ENCODE measurements at places on chromosomes 3 and 15.

GRCh38 chr3:134751831-134752230 is 43.2 kb upstream of the EPHB1 start:
- DNase-seq: no peak

- DNase-seq: no peak
Observed at GRCh38 chr3:131020122-131020693, 6.4 kb downstream of the ASTE1 start.

GRCh38 chr3:30266524-30266923 is 339.9 kb upstream of the TGFBR2 start:
- no peak for DNase-seq

DNA sequence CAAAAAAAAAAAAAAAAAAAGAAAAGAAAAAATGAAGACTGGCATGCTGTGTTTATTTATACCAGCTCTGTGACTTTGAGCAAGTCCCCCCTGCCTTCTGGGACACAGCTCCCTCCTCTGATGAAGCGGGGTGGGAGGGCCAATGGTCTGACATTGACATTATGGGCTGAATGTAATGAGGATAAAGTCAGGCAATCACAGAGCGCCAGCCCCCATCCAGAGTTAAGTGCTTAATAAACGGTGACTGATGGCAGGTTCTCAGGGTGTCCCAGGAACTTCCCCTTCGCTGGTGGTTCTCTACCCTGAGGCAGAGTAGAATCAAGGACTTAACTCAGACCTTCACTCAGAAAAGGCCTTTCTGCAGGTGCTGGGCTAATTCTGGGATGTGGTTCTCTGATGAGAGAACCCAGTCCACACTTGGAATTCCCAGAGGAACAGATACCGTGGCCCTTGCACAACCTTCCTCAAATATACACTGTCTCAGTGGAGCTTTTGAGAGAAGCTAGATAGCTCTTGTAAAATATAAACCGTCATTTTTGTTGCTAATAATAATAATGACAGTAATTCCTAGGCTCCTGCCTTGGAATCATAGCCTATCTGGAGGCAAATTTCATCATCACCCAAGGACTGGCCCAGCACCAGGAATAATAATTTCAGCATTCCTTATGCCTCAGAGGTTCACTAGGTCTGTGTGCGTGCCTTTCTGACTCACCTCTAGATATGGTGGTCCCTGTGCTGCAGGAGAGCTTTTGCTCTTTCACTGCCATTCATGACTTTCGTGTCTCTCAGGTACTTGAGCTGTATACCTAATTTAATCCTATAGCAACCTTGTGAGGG is 115.8 kb downstream of the RPLP1 start:
- no peak for DNase-seq

DNA sequence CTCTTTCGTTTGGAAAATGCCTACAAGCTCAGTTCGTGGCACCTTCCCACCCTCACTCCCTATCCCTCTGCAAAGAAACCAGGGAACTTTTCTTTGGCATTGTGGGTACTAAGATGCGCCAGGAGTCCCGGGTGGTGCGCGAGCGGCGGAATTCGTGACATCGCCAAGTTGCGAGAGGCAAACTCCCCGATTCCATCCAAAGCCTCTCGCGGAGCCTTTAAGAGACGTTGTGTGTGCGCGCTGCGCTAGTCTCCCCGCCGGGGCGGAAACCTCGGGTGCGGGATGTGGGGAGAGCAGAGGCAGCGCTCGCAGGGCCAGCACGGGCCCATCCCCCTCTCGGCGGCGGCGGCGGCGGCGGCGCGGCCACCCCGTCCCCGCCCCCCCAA is 443 bp upstream of the NR2F2 start:
- DNase-seq: no peak

- DNase-seq: no peak
Observed at GRCh38 chr15:101179341-101180153, 72.3 kb downstream of the CHSY1 start.

DNA sequence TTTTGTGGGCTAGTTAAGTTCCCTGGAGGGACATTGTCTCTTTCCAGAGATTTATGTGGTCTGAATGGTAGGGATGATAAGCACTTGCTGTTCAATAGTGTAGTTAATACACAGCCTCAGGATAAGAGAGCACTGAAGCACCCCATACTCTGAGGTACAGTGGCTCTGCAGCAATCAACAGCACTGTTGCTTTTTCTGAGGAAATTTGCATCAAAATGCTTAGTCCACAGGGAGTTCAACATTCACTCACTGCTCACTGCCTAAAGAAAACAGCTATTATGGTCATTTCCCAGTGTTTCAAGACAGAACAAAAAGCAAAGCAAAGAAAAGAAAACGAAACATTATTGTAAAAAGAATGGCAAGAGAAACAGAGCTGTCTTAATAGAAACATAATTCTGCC is 441.9 kb downstream of the PLOD2 start:
- DNase-seq: no peak

- DNase-seq: no peak
Observed at GRCh38 chr3:177475356-177475665, 278.0 kb upstream of the TBL1XR1 start.

DNA sequence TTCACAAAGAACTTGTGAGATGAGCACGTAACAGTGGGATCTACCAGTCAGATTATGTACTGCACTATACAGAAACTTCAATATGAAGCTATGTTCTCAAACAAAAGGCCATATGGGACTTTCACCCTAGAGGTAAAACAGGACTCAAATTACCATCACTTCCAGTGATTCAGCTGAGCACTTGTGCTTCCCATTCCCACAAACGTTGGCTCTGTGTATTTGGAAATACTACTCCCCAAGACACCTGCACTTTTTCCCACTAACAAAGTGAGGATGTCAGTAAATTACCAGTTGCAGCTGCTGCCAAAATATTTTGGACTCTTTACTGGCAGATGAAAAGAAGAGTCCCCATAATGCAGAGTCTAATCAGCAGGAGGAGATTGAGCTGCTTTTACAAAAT is 1570.1 kb downstream of the SI start:
- no peak for DNase-seq

DNA sequence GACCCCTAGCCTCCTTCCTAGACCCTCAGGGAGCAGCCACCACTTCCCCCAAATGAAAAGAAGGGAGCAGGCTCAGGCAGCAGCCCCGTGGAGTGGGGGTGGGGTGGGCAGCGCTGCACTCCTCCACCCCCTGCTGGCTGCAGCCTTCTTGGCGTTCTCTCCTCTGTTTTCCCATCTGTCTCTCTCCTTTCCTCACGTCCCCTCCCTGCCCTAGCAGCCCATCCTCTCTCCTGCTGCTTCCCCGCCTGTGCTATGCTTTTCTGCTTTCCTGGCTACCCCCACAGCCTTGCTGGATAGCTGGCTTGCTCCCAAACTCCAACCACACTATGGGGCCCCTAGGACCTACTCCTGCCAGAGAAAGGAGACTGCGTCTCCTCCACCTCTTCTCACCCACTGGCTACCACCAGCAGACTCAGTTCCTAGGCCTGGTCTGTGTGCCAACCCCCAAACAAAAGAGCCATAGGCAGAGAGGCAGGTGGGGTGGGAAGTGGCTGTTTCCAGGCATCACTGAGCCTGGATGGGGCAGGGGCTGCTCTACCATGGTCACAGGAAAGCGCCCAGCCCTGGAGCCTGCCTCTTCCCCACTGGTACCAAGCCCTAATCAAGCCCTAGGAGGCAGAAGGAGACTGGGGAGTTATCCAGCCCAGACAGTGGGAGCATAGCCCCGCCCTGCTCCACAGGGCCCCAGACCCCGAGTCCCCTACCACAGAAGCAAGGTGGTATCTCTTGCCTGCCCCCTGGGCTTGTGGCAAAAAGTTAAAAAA is 3.4 kb upstream of the DISP2 start:
- DNase-seq: no peak

DNA sequence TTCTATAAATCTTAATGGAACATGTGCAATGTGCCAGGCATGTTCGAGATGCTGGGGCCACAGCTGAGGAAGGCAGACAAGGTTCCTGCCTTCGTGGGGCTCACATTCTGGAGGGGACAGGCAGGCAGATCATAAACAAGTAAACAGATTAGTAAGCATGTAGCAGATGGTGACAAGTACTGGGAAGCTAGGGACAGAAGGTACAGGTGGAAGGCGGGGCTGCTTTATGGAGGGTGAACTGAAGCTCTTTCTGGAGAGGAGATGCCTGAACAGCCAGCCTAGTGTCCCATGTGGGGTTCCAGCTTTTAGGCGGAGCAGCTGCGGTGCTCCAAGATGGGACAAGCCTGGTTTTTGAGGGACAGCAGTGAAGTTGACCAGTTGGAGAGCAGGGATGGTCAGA is 74.7 kb upstream of the SNRK start:
- DNase-seq: no peak

DNA sequence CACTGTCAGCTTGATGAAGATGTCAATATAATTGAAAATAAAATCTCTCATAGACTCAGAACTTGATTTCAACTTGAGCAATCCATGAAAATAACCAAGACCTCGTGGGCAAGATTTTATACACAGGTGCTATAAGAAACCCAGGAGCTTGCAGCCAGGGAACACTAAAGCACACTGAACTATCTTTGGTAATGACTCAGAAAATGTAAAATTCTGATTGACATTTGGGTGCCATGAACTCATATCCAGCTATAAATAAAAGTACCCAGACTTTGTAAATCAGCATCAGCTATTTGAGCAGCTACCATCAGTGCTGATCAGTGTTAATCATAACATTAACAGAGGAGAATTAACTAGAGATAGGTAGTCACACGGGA is 61.5 kb downstream of the PLCH1 start:
- no peak for DNase-seq

DNA sequence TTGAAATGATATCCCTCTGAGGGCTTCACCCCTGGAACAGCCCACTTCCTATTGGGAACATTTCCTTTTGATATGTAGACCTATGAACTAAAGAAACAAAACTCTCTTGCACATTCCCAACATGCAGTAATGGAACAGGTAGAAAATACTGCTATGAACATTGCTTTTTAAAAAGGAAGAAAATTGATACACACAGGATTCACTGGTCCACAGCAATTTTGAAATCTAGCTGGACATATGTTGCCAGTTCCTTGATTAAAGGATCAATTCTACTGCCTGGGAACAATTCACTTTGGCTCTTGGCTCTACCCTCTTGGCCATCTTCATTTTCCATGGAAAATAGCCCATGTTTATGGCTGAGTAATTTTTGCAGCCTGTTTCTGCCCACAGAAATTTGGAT is 74.9 kb upstream of the ZNF280D start:
- no peak for DNase-seq

DNA sequence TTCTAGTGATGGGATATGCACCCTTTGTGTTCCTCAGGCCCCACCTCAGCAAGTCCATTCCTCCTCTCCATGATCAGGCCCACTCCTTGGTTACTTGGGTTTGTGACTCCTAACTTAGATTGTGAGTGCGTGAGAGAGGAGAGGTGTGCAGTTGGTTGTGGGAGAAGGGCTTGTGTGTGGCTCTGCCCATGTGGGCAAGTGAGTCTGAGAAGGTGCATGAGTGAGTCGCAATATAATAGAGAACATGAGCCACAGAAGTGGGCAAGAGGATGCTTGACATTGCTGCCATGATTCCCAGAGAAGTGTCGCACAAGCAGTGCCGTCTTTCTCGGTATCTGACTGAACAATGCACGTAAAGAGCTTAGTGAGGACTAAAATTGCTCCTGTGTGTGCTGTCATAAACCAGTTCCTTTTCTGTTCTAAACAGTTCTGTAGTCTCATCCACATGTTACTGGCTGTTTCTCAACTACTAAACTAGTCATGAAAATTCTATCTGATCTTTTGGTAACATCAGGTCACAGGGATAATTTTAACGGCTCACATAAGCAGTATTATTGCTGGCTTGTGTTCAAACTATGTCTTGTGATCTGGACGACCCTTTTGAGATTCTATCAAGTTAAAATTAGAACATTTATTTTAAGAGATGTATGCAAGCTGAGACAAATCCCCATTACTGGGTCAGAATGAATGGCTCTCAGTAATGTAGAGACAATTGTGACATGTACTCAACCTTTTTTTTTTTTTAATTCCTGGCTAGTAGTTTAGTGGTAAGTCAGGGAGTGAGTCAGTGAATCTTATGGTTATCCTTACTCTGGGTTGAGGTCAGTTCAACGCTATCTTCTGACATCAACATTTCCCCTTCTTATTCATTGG is 25.6 kb downstream of the GYG1 start:
- DNase-seq: no peak

- no peak for DNase-seq
Observed at GRCh38 chr3:45333549-45333948, 54.8 kb upstream of the LARS2 start.

- no peak for DNase-seq
Observed at GRCh38 chr15:61892140-61892539, 168.1 kb downstream of the VPS13C start.

DNA sequence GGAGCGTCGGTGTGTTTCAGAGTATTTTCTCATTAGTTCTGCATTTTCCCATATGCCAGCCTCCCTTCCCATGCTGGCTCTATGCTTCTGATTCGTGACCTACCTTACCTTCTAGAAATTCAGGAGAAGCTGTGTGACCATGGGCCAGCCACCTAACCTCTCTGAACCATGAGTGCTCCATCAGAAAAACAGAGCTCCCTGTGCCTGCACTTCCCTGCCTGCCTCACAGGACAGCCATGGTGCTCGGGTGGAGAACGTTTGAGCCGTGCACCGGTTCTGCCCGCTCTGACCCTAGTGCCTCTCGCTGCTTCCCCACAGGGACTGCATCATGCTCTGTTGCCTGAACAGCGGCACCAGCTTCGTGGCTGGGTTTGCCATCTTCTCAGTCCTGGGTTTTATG is 74.5 kb upstream of the SLC6A1 start:
- DNase-seq: no peak

DNA sequence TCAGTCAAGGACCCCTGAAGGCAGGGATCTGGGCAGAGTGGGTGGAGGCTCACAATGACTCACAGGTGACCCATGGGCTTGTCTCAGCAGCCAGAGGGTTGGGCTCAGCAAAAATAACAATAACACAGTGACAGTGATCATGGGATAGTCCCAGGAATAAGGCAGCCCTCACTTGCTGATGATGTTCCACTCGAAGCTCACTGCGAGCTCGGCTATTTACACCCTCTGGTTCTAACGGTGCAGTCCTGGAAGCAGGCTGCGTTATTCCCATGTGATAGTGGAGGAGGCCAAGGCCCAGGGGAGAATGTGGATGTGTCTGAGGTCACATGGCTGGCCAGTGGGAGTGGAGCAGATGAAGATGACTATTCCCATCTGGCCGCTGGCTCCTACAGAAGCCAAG is 16.2 kb downstream of the CCDC33 start:
- DNase-seq: no peak

DNA sequence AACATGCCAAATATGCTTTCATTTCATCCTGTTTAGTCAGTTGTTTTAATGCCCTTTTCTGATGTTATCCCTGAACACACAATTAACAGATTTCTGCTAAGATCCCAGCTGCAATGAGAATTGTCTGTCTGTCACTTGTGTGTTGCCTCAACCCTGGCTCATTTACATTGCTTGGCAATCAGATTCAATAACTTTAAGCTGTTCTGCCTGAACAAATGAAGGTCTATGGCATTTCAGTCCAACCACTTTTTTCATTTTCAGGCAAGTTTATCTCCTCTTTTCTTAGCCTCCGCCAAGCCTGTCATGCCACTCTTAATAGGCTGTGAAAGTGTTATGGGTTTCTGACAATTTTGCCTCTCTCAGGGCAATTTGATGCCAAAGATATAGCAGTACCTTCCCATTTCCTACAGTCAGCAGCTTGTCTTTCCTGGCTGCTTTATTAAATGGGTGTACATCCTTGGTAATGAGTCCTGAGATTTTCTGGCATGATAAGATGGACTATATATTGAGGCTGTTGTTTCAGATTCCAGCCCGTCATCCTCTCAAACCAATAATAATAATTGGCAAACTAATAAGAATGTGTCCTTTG is 68.7 kb upstream of the ADAMTS9 start:
- DNase-seq: no peak
